ENCODE measurements at places on chromosomes 5 and 9.

- DNase-seq, result no peak
Observed at GRCh38 chr9:136543830-136544547, 1.9 kb downstream of the NOTCH1 start.

DNA sequence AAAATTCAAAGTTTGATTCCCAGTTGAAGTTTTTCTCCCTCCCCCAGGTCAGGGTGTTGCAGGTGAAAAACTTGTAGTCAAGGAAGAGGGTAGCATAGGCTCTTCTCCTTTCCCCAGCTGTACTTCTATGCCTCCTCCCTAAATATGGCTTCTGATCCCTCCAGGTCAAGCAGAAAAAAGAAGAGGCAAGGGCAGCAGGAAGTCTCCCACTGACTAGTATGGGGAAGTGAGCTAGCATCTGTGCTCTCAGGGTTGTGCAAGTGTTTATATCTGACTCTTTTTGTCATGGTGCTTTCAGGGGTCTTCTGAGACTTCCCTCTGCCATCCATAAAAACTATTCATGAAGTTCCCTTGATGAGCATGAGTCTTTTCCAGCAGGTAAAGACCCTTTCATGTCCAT is 76.0 kb downstream of the ATPSCKMT start:
- no peak for DNase-seq

- peak; percentile 3 for DNase-seq
Observed at GRCh38 chr5:135433681-135434426, 13.3 kb downstream of the DCANP1 start.

DNA sequence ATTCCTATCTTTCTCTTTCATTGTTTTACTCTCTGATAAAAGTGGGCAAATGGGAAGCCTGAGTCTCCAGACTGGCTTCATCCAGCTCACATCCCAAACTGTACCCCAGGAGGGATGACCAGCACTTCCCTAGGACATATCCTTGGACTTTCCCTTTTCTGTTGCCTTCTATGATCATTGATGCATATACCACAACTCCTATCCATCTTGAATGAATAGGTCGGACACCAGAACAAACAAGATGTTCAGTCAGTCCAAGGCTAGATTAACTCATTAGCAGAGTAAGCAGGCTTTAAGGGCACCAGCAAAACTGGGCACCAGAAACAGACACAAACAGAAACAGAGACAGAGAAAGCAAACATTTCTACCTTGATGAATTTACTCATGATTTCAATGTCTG is 159.1 kb upstream of the RGMB start:
- no peak for DNase-seq

DNA sequence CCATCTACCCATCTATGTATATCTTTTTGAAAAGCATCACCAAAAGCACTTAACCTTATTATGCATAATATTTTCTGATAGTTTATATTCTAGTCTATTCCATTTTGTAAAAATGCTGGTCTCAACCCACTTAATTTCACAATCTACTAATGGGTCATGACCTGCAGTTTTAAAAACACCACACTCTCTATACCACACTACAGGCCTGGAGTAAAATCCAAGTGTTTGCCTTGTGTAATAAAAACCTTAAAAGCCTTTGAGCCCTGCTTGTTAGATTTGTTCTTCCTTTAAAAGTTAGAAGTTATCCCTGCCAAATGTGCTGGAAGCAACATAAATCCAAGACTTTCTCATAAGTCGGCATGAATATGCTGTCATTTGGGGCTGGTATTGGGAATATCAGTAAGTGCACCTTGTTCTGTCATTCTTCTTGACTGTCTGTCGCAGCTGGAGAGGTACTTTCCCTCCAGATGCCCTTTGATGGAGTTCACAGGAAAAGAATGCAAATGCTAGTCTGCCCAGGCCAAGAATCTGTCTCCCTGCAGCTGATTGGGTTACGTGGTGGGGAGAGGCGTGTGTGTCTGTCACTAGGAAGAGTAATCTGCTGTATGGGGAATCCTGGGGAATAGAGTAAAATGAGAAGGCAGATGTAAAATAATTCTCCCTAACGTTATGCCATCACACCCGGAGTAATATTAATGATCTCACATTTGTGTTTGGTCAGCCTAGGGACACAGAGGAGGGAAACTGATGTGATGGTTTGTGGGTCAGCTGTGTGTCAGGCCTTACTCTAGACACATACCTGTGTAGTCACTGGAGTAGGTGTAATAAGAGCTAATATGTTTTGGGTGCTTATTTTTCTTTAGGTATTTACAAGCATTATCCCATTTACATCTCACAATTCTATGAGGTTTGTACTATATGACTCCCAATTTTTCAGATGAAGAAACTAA is 79.4 kb downstream of the ZNF366 start:
- no peak for DNase-seq

- DNase-seq, result no peak
Observed at GRCh38 chr5:45411971-45412612, 284.1 kb downstream of the HCN1 start.

DNA sequence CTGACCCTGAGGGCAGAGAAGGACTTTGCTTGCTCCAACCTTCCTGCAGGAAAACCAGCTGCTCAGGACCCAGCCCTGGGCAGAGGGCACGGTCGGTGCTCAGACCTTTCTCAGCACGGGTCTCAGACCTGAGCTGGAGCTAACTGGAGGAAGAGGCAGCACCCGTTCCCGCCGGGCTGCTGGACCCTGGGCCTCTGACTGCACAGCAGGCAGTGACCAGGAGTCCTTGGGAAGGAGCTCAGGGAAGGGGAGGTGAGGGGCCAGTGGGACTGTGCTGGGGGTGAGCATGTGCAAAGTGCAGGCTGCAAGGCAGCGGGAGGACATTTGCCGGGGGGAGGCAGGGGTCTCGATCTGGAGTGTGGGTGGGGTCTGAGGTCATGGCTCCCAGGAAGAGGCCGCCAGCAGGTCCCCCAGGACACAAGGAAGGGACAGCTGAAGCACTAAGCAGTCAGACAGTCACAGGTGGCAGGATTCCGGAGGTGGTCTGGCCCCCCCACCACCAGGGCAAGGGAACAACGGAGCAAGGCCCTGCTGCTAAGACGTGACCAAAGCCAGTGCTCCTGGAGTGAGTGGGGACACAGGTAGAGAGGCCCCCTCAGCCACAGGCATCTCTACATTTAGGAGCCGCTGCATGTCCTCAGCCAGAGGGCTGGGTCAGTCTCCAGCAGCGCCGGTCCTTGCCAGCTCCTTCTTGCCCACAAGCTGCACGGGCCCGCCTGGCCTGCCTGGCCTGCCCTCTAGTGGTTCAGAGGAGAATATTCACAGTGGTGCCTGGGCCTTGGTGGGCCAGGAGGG is 4.8 kb upstream of the DPM2 start:
- DNase-seq, result peak; percentile 75

DNA sequence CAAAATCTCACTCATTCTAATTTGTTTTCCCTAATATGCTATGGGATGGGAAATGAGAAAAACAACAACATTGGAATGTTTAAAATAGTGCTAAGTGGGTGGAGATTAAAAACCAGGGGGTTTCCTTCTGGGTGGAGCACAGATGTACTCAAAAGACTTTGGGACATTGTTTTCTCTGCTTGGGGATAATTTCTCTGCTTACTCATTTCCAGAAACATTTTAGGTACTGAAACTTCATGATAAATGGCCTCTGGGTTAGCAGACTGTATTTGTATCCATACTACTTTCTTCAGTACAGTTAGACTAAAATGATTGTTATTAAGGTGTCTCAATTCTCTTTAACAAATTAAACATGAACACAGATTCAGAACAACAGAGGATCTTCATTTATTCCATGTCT is 17.4 kb downstream of the ELOVL7 start:
- DNase-seq, result no peak

GRCh38 chr5:140312067-140312790 is 9.3 kb upstream of the PFDN1 start:
- no peak for DNase-seq

- no peak for DNase-seq
Observed at GRCh38 chr5:140571105-140571504, 6.5 kb downstream of the SLC35A4 start.

DNA sequence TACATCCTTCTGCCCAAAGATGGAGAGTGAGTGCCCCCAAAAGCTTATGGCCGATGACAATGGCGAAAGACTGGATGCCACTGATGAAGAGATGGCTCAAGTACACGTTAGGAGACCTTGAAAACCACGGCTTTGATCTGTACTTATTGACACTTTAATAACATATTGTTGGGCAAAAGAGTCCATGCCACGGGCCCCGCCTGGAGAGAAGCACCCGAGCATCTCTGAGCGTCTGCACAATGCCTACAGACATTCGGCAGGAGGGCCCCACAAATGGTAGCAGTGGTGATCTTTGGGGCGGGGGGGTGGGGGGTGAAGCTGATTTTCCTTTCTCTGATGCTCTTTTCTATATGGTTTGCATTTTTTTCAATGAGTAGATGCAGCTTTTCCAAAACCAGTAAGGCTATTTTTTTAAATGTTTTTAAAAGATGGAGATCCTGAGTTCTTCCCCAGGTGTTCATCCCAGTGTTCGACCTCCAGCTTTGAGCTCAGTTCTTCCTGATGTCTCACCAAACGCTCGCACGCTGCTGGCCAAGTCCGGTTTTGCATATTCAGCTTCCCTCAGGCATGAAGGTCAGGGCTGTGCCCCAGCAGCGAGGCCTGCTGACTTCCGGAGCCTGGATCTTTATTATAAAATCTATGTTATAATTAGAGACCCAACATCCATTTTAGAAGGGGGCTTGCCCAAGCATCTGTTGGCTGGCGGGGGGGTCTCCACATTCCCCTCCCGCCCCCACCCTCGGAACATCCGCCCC is 34.3 kb upstream of the BARHL1 start:
- no peak for DNase-seq

GRCh38 chr5:174348311-174348981 is 302.9 kb downstream of the NSG2 start:
- no peak for DNase-seq

- no peak for DNase-seq
Observed at GRCh38 chr9:5611321-5612184, 17.4 kb upstream of the RIC1 start.

- DNase-seq, result no peak
Observed at GRCh38 chr5:125695996-125696655, 727.1 kb upstream of the GRAMD2B start.

- DNase-seq, result no peak
Observed at GRCh38 chr5:62722360-62722759, 143.7 kb downstream of the LRRC70 start.

DNA sequence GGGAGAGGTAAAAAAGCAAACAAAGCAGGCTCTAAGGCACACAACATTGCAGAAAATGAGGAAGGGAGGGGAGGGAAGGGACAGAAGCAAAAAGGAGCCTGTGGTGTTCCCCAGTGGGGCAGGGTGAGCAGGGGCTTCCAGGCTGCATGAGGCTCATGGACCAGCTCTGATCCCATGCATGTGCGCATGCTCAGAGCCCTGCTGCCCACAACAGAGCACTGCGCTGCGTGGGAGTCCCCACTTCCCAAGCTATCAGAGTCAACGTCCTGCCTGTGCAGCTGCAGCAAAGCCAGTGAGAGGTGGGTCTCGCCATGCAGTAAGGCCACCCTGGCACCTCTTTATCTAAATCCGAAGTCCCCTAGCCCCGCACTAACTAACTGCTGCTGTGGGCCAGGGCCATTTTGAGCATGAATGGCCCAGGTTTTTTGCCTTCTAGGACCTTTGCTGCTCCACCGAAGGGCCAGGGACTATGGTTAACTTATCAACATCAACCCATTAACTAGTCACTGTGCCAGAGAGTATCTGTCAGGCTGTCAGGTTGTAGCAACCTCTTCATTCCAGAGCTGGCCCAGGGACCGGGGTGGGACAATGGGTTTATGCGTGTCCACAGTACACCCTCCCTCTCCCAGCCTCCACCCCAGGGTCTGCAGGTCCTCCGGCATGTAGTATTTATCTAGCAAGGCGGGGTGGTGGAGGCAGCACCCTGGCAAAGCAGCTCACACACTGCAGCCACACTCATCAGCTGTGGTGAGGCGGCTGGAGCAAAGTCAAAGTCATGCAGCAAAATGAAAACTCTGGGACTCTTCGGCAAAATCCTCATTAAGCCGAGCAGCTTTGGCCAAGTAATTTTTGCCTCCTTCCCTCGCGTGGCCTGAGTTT is 123.6 kb downstream of the SAXO1 start:
- no peak for DNase-seq

GRCh38 chr9:8821910-8822666 is 1022.5 kb upstream of the DMAC1 start:
- no peak for DNase-seq

DNA sequence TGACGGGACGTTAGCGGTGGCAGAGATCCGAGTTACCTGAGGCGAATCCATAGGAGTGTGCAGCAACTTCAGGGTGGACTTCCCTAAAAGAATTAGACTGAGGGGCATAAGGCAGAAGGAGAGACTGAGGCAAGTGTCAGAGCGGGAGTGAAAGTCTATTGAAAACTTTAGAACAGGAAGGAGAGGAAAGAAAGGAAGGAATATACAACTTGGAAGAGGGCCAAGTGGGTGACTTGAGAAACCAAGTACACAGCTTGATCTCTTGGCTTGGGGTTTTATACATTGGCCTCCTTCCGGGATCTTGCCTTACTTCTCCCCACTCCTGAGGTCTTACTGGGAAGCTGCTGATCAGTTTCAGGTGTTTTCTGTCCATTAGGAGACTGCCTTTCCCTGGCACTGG is 84.9 kb downstream of the SNX18 start:
- no peak for DNase-seq

DNA sequence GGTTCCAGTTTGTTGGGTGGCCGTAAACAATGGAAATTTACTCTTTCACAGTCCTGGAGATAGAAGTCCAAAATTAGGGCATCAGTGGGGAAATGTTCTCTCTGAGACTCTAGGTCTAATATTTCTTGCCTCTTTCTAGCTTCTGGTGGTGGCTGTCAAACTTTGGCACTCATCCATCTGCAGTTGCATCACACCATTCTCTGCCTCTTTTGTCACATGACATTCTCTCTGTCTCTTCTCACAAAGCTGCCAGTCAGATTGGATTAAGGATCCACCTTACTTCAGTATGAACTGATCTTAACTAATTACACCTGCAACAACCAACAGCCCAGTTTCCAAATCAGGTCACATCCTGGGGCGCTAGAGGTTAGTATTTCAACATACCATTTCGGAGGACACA is 222.9 kb upstream of the FTMT start:
- no peak for DNase-seq

- no peak for DNase-seq
Observed at GRCh38 chr9:83772860-83773259, 44.7 kb downstream of the GKAP1 start.

DNA sequence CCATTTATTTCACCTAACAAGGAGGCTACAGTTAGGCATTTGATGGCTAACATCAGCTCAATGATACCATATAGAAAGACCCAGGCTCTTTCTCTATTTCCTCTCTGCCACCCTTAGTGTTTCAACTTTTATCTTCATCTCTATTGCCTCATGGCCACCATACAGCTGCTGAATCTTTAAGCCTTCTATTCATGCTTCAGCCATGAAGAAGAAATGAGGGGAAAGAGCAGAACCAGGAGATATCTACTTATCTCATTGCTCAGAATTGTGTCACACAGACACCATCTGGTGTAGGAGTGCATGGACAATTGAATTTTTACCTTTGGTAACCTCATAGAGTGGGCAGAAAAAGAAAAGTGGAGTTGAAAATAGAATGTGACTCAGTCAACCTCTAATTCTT is 6.7 kb downstream of the GAPT start:
- no peak for DNase-seq

GRCh38 chr5:138000102-138000723 is 32.7 kb downstream of the FAM13B start:
- DNase-seq, result no peak

Measured in HEK293T (cell line).